NCI-H2081 (cell line): ENCODE measurements at places on chromosomes 2 and 18.

- DNase-seq: no peak
Measured at GRCh38 chr2:127324635-127325034, 30.7 kb upstream of the ERCC3 start.

GRCh38 chr2:199966976-199967375 is 11.6 kb downstream of the MAIP1 start:
- DNase-seq: no peak

DNA sequence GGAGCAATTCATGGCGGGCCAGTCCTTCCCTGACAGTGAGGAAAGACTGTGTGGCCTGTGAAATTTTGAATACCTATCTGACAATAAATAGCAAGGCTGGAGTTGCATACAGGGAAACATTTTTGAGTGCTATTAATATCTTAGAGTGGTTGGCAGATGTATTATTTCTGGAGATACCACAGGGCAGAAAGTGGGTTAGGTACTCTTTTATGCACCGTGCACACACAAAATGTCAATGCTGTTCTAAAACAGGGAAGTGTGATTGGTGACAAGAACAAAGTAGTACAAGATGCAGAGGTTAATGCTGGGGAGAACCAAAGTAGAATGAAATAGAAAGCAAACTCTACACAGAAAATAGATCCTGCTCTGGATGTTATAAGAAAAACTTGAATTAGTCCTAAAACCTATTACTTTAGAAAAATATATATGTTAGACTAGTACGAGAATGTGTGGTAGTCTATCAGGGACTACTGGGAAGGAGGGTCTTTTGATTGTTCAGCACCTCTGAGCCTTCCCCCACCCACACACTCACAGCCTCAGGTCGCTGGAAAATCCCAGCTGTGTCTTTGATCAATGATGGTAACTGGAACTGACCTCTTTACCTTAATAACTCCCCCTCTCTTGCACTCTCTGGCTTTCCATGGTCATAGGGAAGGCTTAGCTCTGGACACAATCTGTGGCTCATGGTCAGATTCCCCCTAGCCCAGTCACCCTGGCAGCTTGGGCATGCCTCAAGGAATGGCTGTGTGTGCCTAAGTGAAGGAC is 58.2 kb downstream of the SERPINB8 start:
- DNase-seq: no peak

DNA sequence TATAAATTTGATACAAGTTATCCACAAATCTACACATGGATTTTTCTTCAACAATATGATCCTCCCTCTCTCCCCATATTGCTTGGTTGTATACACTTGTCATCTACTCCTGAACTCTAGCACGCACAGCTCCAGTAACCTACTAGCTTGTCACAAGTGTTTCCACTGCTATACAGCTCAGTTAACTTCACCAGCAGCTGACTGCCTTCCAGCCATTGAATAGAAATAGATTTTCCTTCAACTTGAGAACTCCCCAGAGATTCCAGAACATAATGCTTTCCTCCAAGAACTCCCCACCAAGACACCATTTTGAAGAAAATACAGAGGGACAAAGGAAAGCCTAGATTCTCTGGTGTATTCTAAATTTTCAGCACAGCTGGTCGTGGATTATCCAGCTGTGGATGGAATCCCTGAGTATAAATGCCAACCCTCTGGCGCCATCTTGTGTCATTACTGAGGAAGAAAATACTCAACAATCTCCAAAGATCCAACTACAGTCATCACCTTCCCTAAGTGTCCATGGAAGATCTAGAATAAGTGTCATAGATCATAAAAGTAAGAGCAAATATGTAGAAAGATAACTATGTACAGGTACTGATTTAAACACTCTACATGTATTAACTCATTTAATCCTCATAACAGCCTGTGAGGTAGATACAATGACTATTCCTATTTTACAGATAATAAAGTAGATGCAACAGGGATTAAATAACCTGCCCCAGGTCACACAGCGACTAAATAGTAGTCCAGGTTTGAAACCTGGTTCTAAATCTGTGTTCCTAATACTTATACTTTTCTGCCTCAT is 156.7 kb downstream of the ARHGAP28 start:
- DNase-seq: peak; percentile 49

DNA sequence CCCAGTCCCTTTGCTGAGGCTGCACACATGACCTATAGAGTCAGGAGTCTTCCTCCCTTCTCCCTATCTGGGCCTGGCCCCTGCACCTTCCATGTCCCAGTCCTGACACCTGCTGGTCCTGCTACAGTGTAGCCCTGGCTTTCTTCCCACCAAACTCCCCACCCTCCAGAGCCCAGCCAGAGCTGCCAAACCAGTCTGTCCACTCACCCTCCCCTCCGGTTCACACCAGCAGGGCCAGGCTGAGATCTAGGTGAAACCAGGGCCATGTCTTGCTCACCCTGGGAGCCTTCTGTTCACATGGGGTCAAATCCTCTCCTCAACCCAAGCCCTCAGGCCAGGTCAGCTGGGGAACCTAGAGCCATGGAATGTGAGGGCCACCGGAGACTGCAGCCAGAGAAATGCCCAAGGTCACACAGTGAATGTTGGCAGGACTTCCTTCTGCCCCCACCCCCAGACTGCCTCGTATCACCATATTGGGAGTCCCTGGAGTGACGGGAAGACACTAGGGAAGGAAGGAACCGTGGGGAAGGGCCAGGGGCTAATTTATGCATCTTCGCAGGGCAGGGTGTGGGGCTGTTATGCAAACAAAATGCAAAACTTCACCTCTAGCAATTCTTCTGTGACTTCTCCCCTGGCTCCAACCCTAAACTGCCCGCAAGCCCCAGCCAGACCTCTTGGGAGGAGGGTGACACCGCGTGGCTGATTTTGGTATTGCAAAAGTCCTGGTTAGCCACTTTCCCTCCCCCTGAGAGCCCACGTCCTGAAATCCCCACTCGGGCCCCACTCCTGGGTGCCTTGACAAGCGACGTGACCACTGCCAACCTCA is 14.6 kb downstream of the TNS1 start:
- peak; percentile 58 for DNase-seq

GRCh38 chr2:201972621-201973255 is 60.9 kb upstream of the FZD7 start:
- DNase-seq: no peak

DNA sequence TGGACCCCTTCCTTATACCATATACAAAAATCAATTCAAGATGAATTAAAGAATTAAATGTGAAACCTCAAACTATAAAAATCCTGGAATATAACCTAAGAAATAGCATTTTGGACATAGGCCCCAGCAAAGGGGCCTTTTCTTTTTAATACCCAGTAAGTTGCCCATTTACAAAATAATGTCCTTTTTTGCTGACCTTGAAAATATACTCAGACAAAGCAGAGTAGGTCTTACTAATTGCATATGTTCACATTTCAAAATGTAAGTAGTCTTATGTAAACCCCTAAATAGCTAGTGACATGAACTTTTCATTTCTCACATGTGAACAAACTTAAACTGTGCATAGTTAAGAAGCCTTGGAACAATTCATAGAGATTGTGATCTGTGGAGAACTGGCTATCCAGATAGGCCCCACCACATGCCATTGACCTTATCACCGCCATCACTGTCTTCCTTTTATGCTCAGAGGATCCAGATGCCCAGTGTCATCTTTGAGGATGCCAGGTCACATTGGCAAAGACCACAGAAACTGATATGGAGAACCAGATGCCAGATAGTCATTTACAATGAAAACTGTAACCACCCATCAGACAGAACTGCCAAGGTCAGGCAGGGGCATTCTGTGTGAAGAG is 282.4 kb upstream of the RAB12 start:
- DNase-seq: no peak

DNA sequence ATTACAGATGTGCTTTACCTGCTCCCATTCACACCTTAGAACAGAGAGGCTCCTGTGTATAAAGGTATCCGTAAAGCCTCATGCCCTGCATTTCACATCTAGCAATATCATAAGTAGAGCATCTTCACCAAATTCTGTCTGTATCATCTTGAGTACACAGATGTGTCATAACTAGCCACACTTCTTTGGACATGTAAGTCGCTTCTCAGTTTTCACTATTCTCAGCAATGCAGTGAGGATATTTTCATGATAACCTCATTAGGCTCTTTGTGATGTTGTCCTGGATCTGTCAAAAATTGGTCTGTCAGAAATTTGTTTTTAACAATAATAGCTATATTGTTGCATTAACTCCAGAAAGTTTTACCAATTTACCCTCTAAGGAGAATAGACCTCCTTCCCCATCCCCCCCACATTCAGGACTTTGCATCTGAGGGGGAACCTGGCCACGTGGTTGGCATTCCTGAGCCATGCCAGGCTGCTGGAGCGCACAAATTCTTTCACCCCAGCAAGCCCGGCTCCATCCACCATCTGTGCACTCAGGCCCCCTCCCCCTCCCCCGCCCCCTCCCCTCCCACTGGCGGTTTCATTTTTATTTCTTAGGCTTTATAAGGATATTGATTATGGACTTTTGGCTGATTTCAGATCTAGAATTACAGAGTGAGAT is 34.1 kb downstream of the AGAP1 start:
- no peak for DNase-seq

GRCh38 chr18:29378651-29379136 is 1201.8 kb upstream of the CDH2 start:
- DNase-seq: no peak

GRCh38 chr2:88483200-88483599 is 30.7 kb upstream of the FOXI3 start:
- DNase-seq: no peak

DNA sequence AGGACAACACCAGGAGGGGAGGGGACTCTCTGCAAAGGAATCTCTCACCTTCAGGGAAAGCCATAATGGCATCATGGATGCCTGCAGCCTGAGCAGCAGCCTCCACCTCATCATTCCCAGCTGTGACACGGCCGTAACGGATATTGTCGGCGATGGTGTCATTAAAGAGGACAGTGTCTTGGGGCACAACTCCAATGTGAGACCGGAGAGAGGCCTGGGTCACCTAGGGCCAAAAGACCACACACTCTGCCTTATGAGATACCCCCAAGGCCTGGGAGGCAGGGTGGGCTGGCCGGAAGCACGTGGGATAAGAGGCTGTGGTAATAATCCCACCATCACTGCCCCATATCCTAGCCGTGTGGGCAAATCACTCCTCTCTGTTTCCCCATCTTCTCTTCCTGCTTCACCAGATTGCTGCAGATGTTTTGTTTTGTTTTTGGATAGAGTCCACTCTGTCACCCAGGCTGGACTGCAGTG is 4.3 kb downstream of the ZFAND2B start:
- DNase-seq: no peak

- DNase-seq: no peak
Measured at GRCh38 chr2:19540739-19541525, 182.5 kb upstream of the OSR1 start.

GRCh38 chr2:102005989-102006885 is 14.5 kb downstream of the IL1R2 start:
- DNase-seq: no peak

GRCh38 chr2:84631985-84632384 is 115.7 kb downstream of the DNAH6 start:
- no peak for DNase-seq

DNA sequence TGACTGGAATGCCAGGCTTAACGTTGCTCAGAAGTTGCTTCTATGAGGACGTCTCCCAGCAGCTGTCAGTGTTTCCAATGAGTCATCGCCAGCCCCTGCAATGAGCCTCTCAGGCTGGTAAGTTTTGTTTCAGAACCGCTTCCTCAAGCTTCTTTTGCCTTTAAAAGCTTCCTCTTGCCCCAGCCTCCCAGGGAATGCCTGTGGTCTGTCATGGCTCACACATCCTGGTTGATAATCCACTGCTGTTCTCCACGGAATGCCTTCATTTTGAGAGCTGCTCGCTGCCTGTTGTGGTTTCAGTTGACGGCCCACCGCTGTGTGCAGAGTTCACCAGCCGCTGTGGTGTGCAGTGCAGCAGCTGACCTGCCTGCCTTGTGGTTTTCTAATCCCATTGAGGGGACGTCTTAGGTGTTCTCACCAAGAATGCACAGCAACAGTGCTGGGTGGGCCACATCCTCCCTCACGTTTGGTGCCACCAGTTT is 96.4 kb downstream of the RTP5 start:
- no peak for DNase-seq

GRCh38 chr2:199740111-199740428 is 110.9 kb downstream of the FTCDNL1 start:
- no peak for DNase-seq

DNA sequence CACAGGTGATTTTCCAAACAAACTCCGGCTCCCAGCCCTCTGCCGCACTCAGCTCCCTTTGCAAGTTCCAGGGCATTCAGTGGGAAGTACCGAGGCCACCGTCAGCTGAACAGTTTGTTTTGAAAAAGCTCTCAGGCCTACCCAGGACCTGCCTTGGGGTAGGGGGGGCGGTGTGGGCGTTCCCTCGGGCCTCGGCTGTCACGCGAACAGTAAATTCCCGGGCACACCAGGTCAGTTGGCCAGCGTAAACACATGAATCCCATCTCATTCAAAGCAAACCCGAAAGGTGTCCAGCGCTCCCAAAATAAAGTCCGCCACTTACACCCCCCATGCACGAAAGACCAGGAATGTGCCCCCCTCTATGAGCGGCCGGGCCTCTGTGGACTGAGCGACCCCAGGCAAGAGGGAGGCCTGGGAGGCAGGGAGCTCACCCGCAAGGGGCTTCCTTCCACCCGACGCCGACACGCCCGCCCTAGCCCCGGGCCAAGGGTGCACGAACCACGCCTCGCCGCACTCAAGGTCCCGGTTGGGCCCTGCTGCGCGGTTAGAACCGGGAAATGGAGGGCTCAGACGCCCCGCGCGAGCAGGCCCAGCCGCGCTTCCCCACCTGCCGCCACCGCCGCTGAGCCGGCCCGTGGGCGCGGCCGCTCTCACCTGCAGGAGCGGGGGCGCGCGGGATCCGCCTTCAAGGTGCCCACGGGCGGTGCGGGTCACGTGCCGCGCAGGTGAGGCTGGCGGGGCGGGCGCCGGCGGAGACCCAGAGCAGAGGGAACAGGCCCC is at the start of gene WDSUB1:
WDSUB1 (minus strand) TSS at position 775 of the 780 bp plus-strand sequence. CDS start 3,634 bp downstream, outside the sequence.
- DNase-seq: peak; percentile 63

DNA sequence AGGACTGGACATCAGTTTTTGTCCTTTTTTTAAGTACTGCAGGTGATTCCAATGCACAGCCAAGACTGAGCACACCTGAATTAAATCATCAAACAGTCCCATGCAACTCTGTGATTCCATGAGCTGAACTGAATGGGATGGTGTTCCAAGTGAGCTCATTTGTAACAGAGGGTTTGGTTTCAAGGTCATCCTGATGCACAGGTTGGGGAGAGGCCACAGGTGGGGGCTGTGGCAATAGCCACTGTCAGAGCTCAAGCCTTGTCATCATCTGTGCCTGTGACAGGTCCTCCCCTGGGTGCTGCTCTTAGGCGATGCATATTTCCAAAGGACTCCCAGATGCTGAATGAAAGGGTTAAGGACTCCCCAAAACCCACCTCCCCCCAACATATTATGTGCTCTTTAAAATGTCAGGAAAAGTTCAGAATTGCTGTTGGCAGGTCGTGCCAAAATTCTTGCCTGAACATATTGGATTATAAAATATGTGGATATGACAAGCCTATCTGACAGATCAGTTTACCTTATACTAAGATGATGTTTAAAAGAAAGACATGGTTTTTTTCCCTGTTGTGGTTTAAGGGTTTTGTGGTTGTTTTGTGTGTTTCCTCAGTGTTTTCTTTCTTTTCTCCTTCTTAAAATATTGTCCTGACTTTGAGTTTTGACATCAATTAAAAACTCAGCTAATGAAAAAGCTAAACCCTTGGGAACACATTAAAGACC is 263.5 kb upstream of the SIX2 start:
- DNase-seq: no peak

GRCh38 chr2:145116056-145116455 is 596.1 kb upstream of the ZEB2 start:
- DNase-seq: no peak
